D341Med (cell line): ENCODE measurements at places on chromosomes 4 and X.

GRCh38 chrX:107701493-107702121, 73.3 kb downstream of the PRPS1 start:
- DNase-seq = no peak

DNA sequence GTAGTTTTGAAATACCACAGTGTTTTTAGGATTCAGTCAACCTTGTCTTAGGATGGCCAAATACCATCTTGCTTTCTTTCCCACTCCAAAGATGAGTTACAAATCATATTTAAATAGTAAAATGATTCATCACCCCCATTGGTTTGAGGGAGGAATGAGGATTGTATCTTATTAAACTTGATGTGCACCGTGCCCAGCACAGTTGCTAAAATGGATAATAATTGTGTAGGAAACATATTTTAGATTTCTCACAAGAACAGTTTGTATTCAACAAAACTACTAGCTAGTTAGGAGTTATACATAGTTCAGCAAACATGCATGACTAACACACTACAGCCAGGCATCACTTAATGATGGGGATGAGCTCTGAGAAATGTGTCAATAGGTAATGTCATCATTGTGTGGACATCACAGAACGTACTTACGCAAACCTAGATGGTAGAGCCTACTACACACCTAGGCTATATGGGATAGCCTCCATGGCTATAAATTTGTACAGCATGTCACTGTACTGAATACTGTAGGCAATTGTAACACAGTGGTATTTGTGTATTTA, 245.4 kb downstream of the FBXW7 start:
- DNase-seq = no peak

DNA sequence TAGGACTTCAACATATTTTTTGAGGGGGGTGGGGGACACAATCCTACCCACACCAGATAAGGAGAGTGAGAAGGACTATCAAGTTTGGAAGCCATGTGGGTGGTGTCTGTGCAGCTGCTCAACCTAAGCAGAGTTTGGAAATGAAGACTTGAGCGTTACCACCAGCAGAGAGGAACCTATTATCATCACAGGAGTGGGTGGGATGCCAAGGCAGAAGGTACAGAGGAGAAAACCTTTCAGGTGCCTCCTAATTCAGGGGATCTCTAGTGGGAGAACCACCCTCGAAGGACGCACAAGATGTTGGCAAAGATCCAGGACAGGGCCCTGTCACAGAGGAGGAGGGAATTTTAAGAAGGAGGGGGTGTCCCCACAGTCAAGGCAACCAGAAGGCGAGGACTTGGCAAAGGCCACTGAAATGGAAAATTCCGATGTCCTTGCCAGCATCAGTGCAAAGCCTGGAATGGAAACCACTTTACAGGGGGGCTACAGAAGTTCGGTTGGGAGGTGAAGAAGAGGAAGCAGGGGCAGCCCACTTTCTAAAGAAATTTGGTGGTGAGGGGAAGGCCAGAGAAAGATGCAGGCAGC, 8.4 kb upstream of the GPM6B start:
- DNase-seq = no peak

DNA sequence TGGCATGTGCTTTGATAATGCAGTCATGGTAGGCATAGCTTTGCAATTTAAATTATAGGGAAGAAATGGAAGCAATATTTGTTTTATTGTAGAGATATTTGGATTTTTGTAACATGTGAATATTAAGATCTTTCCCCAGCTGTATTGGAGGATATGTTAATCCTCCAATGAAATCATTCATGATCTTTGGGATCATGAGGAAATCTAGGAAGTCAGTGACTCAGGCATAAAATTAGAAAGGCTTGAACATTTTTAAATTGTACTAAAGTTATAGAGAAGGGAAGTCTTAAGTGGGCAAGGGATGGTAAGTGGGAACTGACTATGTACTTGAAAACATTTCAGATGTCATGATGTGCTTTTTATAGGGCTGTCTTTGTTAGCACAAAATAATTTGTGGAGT, 46.8 kb downstream of the FIP1L1 start:
- no peak for DNase-seq

DNA sequence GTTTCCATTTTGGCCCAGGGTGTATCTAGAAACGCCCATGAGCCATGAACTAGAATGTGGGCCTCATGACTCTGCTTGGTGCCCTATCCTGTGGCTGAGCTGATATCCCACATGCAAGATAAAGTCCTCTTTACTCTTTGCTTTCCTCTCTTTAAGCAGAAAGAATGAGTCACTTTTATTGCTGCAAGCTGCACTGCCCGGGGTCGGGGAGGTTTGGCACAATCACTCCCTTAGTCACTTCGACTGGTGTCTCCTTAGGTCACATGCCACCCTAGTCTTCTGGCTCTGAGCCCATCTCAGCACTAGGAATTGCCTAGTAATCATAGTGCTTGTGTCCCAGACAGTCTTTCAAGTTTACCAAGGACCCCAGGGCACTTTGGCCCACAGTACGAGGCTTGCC, 75.1 kb upstream of the CXorf66 start:
- DNase-seq = no peak
